Pancreas (tissue), 10 donors: ENCODE measurements at places on chromosomes 11 and 22. TPM values are rescaled to one million over a fixed set of nuclear protein-coding genes. Genes with fewer than 3 reads are reported as not detected.

Gene SLC39A13
- 18.2 TPM for total RNA-seq

Gene EMID1
- 10.5 TPM for total RNA-seq

Gene TSPAN4
- total RNA-seq, result 20.2 TPM

Gene MMP13
- total RNA-seq, result 0.09 TPM

Gene C22orf31
- not detected for total RNA-seq

Gene OR2D2
- 0.19 TPM for total RNA-seq
